ENCODE measurements at places on chromosomes 4 and X.

DNA sequence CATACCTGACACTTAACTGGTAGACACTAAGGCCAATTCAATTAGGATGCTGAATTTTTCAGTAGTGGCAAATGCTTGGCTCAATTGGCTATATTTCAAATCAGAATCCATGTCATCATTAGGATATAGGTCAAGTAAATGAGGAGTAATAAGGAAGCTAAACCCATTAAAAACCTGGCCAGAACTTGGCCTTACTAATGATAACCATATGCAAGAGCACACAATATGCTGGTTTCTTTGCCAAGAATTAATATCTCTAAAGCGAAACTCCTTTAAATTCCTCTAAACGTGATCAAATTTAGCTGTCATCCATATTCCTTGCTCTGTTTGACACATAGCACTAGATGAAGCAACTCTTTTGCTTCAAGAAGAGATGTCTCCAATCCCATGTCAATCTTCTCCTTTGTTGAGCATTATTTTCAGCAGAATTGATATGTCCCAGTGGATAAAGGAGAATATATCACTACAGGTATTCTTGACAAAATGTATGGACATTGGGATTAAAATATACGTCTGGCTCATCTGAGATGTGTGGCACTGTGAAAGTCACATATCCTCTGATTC is 206.1 kb upstream of the ANKRD50 start:
- no peak for DNase-seq

- no peak for DNase-seq
Observed at GRCh38 chrX:22378296-22378695, 105.6 kb downstream of the CBLL2 start.

- no peak for DNase-seq
Observed at GRCh38 chr4:155241664-155242063, 33.2 kb downstream of the NPY2R start.

GRCh38 chr4:64399313-64400109 is 9.7 kb downstream of the TECRL start:
- DNase-seq: no peak

DNA sequence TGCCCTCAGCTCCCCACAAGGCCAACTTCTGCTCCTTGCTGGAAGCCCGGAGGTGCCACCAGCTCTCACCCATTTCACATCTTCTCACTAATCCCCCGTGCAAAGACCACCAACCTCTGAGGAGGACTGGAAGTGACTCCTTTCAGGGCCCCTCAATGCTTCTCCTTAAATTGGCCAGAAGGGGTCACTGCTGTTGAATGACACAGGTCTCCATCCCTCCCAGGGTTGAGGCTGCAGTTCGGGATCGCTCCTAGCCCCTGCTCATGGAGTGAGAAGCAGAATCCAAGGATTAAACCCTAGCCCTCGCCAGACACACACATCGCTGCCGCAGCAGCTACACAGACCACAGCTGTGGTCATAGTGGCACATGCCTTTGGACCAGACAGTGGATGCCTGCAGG is 279.5 kb upstream of the TAPT1 start:
- DNase-seq: no peak

- DNase-seq: peak; percentile 17
Observed at GRCh38 chrX:70455366-70456202, 10.9 kb downstream of the DLG3 start.

DNA sequence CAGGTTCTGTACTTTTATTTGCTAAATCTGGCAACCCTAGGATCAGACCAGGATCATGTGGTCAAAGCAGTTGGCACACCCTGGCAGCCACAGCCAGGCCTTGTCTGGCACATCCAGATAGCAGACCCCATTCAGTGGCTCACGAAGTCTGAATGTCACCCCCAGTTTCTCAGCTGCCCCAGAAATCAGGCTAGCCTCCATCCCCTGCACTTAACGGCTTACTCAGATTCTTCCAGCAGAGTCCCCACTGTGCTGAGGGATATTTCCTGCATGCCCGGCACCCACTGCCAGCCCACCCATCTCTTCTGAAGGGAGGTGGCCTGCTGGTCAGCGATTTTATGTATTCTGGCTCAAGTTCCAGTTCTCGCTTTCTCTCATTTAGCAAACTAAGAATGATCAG is 4.7 kb upstream of the AWAT2 start:
- no peak for DNase-seq

Measured in renal cortical epithelial cell (primary cell).